ENCODE measurements at places on chromosomes 7 and 10.

DNA sequence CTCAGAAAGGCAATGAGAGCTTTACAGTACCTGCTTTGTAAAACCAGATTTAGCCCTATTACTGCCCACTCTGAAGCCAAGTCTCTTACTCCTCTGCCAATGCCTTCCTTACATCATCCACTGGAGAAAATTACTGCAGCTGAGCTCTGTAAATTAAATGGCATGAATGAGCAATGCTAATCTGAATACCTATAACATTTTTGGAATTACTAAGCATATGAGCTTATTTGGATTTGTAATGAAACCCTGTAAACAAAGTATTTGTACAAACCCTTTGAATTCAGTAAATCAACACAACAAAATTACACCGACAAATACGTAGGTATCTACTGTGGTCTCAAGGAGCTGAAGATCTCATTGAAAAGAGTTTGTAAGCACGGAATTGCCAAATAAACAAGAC lies 12.1 kb upstream of the CCNY start:
- no peak for DNase-seq

- no peak for DNase-seq
These were observed 143.1 kb downstream of the DPP6 start for GRCh38 chr7:154195266-154195665.

DNA sequence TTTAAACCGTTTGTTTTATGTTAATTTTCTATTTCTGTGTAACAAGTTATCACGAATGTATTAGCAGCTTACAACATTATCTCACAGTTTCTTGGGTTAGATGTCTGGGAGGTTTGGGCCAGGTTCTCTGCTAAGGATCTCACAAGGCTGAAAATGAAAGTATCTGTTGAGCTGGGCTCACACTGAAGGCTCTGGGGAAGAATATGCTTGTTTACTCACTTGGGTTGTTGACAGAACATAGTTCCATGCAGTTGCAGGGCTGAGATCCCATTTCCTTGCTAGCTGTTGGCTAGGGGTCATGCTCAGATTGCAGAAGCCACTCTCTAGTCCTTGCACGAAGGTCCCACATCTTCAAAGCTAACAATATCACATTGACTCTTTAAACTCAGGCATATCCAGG lies 266.6 kb upstream of the GNAI1 start:
- no peak for DNase-seq

- no peak for DNase-seq
These were observed 153.3 kb downstream of the TMEM26 start for GRCh38 chr10:61299841-61300240.

DNA sequence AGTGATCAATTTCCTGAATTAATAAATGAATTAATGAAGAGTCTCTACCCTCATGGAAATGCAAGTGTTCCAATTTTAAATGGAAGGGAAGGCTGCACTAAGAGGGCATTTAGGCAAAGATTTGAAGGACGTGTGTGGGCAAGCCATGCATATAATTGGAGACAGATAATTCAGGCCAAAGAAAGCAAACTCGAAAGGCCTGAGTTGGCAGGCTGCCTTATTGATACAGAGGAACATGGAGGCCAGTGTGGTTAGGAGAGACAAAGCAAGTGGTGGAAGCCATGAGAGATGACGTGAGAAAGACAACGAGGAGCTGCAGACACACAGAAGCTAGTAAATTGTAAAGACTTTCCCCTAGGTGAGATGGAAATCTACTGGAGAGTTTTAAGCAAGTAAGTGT lies 15.4 kb upstream of the PCLO start:
- DNase-seq = no peak

DNA sequence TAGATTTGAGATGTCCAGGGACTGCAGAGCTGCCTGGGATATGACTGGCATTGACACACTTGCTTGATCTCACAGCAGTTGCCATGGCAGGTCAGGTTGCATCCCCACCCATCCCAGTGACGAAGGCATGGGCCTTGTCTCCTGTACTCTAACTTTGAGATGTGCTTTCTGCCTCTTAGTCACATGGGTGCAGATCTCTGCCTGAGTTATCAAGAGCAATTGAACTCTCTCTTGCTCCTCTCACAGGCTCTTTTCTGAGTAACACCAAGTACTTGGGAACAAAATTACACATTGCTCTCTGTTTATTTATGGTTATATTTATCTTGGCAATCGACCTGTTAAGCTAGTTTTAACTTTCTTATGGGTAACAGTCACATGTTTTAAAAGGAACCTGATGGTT lies 237.3 kb downstream of the NSUN6 start:
- DNase-seq = no peak

- DNase-seq = no peak
These were observed 5.8 kb downstream of the SYNPO2L start for GRCh38 chr10:73649876-73650536.

DNA sequence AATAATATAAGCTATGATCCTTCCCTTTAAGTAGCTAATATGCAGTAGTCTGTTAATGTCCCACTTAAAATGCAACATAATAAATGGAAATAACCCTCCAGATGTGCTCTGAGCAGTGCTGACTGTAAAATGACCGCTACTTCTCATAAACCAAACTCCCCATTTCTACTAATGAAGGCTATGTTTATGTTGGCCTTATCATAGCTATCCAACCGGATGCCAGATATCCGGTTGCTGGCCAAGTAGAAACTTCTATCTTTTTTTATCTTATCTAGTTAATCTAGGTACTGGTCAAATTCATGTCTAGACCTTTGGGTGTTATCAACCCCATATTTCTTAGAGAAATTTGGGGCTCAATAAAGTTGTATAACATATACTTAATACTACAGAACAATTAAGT lies 56.6 kb downstream of the CHRM2 start:
- no peak for DNase-seq

DNA sequence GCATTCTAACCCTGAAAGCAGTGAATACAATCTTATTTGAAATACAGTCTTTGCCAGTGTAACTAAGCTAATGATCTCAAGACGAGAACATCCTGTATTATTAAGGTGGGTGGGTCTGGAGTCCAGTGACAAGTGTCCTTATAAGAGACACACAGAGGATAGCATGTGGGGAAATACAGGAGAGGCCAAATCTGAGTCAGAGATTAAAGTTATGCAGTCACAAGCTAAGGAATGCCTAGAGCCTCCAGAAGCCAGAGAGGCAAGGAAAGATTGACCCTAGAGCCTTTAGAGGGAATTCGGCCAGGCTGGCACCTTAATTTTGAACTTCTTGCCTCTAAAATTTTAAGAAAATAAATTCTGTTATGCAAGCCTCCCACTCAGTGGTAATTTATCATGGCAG lies 87.5 kb upstream of the HGF start:
- DNase-seq = no peak

GRCh38 chr10:75531571-75532031 lies 100.2 kb downstream of the LRMDA start:
- no peak for DNase-seq

DNA sequence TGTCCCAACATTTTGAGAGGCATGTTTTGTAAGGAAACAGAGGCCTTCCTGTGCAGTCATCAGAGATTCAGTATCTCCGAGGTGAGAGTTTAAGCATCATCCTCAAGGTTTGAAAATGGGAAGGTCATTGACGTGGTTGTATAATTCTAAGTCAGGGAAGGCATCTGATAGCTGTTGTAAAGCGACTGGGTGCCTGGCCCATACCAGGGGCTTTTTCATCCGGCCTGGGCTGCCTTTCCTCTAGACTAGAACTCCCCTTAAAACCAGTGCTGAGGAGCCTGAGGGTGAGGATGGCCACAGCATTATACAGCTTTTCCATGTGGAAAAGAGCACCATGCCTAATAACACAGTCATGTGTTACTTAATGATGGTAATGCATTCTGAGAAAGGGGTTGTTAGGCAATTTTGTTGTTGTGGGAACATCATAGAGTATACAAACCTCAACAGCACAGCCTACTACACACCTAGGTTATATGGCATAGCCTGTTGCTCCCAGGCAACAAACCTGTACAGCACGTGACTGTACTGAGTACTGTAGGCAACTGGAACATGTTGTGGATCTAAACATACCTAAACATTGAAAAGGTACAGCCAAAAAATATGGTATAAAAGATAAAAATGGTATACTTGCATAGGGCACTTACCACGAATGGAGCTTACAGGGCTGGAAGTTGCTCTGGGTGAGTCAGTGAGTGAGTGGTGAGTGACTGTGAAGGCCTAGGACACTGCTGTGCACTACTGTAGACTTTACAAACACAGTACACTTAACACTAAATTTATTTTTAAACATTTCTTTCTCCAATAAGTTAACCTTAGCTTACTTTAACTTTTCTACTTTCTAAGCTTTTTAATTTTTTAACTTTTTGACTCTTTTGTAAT lies 13.5 kb upstream of the CACUL1 start:
- no peak for DNase-seq

DNA sequence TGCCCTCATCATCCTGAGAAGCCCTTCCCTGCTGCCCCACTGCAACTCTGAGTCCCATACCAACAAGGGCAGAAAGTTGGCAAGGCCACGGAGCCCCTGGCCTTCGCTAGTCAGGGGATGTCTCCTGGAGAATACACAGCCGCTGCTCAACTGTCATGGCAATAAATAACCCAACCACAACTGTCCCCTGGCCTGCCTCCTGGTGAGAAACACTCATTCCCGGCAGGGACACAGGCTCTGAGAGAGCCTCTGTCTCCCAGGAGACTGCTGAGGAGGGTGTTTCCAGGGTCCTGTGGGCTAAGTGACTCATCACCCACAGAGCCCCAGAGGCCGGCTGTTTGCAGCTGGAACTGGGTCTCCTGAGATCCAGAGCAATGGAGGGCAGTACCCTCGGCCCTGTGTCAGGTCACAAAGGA lies 354.1 kb downstream of the TNS3 start:
- no peak for DNase-seq

Measured in stimulated activated CD8-positive, alpha-beta memory T cell treated with anti-CD3 and anti-CD28 coated beads, Interleukin-7, amount 100 ng/mL, for 1 hour (primary cell).